Mammary epithelial cell (primary cell): ENCODE measurements at places on chromosomes 5 and 9.

DNA sequence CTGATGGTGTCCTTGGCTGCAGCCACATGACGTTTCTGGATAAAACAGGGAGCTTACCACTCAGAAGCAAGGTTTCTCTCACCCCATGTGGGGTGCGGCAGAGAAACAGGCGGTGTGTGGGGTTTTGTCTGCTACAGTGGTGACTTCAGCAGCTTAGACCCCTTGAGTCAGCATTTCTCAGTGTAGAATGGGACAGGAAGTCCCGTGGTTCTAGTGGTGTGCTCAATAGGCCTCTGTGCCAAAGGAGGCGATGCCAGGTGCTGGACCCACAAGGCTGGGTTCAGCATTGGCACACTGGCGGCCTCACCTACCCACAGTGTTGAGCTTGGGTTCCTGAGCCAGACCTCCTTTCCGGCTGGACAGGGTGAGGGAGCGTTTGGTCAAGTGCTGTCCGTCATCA lies 125.2 kb upstream of the SMIM23 start:
- DNase-seq = no peak

DNA sequence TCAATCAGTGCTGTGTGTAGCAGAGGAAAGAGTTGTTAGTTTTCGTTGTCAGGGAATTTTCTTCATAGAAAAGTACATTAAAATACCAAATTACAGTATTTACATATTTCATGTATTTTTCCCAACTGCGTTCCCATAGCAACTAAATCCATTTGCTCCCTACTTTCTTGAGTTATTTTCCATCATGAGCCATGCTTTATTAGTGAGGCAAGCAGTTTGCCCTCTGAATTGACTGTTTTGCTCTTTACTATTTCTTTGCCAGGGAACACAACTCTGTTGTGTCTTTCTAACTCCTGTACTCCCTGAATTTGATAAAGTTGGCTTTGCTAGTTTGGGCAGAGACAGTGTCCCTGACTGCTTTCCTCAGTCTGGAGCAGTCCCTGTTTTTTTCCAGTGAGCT lies 276.2 kb upstream of the SLC30A5 start:
- DNase-seq = no peak

DNA sequence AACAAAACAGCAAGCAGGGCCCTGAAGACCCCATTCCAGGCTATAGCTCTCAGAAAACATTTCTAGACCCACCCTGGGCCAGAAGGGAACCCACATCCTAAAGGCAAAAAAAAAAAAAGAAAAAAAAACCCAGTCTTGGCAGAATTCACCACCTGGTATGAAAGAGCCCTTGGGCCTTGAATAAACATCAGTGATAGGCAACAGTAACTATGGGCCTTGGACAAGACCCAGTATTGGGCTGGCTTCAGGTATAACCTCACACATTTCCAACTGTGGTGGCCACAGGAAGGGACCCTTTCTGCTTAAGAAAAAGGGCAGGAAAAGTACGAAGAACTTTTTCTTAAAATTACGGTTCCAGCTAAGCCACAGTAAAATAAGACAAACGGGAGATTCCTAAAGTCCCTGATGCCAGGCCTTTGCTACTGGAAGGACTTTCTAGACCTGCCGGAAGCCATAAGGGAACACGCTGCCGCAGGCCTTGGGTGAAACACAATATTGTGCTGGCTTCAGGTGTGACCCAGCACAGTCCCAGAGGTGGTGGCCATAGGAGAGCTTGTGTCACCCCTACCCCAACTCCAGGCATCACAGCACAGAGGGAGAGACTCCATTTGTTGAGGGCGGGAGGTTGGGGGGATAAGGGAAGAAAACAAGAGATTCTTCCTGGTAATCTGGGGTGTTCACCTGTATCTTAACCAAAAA lies 505.2 kb upstream of the RGMB start:
- DNase-seq = no peak

DNA sequence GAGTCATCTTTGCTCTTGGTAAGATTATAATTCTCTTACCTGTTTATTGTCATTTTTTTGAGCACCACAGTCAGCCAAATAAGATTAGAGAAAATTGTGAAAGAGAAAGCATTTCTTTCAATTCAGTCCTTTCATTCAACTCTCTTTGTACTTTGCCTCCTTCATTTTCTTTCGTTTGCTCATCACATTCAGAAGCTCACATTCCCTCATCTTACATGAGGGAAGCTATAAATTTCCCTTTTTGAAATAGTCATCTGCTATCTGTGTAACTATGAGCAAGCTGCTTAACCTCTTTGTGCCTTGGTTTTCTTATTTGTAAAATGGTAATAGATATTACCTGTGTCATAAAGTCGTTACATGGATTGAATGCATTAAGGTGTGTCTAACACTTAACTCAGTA lies 41.4 kb downstream of the PAM start:
- no peak for DNase-seq

DNA sequence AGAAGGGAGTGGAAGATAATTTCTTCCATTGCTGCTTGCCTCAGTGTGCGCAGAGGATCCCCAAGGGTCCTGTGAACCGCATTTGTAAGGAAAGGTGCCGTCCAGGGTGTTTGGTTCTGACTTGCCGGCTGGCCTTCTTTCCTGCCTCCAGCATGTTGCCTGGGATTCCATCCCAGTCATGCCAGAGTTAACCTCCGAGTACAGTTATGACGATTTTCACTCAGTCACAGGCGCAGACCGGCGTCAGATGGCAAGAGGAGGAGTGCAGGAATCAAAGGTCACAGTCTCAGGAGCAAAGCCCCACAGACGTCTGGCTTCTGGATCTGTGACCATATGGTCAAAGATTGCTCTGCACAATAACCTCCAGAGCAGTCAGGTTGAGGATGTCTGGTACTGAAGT lies 5.9 kb upstream of the GADD45G start:
- no peak for DNase-seq

- DNase-seq = no peak
Observed at GRCh38 chr5:11898-12297, 80.1 kb upstream of the PLEKHG4B start.

- no peak for DNase-seq
Observed at GRCh38 chr9:121105531-121105930, 30.8 kb downstream of the CNTRL start.
